NCI-H1436 treated with DMSO at 0.1 percent for 48 hours (cell line): ENCODE measurements at places on chromosomes 6 and 20.

- no peak for DNase-seq
Measured at GRCh38 chr6:81049425-81050042, 702.9 kb downstream of the TENT5A start.

GRCh38 chr6:109922851-109923250, 55.3 kb upstream of the GPR6 start:
- no peak for DNase-seq

DNA sequence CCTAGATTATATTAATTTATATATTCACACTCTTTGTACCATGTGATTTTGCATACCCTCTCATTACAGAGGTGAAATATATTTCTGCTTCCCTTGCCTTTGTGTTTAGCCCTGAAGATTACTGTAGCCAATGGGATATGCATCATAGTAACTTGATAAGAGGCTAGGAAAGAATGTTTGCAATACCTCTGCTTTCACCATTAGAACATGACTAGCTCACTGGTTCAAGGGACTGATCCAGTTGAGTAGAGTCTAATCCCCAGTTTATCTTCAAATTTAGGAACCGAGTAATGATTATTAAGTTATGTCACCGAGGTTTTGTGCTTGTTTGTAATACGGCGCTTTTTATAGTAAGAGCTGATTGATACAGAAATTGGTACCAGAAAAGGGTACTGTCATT, 552.6 kb upstream of the GJE1 start:
- no peak for DNase-seq

DNA sequence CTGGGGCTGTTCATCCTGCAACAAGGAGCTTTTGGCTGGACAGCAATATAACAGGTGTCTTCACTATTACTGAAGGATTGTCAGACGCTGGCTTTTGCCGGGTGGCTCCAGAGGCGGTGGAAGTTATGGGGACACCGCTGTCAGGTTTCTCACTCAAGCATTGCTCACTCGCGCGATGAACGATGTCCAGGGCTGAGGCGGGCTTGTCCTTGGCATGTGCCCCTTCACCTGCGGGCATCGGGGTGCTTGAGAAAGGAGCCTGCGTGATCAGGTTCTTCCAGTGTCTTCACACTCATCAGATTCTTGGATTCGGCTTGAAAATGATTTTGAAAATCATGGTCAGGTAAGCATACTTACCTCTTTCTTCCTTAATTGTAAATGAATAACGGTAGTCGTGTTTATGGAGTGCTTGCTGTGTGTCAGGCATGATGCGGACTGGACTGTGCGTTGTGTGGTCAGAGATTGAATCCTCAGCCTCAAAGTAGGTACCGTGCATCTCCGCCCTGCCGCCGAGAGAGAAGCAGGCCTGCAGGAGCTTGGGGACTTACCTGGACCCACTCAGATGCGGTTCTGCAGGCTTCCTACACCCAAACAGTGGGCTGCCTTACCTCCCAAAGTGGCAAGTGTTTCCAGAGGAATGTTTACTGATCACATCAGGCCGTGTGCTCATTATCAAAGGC, 18.3 kb upstream of the PYGB start:
- DNase-seq: no peak

DNA sequence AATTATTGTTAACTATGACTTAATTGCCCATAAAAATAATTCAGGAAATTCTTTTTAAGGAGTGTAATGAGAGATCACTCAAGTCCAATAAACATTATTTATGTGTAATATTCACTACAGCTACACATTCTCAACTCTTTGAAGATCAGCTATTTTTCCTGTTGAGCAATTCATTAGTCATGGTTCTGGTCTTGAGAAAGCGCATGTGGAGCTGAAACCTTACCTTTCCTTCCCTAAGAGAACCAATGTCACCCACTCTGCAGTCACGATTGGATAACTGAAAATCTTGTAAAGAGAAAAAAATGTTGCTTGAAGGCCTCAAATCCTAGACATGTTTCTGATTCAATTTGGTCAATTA, 736.9 kb upstream of the MARCKS start:
- DNase-seq: no peak

DNA sequence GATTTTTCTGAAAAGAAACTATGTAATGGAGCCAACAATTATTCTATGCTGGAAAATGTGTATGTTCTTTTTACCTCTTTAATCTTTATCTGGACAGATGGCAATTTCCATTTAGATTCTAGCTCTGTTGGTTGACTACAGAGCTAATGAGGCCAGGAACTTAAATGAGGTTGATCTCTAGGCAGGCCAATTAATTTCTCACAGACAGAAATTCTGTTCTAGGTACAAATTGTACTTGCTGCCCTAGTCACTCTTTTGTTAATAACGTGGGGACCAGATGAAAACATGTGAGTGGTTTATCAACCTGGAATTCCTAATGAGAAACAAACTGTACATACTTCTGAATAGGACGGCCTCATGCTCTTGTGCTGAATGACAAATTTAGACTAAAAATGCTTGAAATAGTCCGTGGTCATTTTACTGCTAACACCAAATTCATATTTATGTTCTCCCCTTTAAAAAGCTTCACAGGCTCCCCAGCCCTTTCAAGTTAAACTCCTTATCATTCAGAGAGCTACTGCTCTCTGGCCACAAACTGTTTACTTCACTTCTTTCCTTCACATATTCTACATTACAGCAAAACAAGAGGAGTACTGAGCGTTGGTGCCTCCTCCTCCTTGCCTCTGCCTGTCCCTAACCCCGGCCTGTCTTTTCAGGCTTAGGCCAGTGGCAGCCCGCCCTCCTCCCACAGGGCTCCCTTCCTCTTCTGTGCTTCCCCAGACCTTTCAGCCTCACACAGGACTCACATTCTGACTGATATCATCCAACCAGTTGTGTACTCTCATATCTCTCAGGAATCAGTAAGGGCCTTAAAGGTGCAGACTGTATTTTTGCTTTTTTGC, 41.4 kb downstream of the DTNBP1 start:
- DNase-seq: no peak

- DNase-seq: no peak
Measured at GRCh38 chr6:19399406-19399805, 437.8 kb upstream of the ID4 start.

DNA sequence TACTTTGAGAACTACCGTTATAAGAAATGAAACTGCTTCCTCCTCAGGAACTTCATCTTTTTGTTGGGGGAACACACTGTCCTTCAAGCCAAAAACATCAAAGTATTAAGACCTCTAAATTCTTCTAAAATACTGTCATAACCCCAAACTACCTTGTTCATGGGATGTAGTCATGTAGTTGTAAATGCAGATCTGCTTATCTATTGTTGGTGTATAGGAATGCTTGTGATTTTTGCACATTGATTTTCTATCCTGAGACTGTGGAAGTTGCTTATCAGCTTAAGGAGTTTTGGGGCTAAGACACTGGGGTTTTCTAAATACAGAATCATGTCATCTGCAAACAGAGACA, 282.9 kb upstream of the RUNX2 start:
- DNase-seq: no peak

DNA sequence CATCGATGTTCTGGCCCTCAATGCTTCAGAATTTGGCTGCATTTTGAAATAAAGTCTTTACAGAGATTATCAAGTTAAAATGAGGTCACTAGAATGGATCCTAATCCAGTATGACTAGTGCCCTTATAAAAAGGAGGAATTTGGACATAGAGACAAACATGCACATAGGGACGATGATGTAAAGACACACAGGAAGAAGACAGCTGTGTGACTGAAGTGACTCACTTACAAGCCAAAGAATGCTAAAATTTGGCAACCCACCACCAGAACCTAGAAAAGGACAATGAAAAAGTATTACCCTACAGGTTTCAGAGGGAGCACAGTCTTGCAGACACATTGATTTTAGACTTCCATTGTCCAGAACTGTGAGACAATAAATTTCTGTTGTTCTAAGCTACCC, 322.8 kb upstream of the GJE1 start:
- no peak for DNase-seq
